Tibial nerve (tissue), 4 donors: ENCODE measurements at places on chromosomes 3 and 15. TPM values are rescaled to one million over a fixed set of nuclear protein-coding genes. Genes with fewer than 3 reads are reported as not detected.

HRG gene
- not detected for total RNA-seq

IL12A gene
- total RNA-seq, result not detected

UROC1 gene
- not detected for total RNA-seq

SNAP23 gene
- 77.9 TPM for total RNA-seq

CFAP161 gene
- total RNA-seq, result not detected

FBXW12 gene
- not detected for total RNA-seq

SV2B gene
- 8.3 TPM for total RNA-seq

FAM107A gene
- total RNA-seq, result 147 TPM

GRCh38 chr3:38001456-38002081, 11.0 kb downstream of the VILL start:
- DNase-seq, result no peak

DNA sequence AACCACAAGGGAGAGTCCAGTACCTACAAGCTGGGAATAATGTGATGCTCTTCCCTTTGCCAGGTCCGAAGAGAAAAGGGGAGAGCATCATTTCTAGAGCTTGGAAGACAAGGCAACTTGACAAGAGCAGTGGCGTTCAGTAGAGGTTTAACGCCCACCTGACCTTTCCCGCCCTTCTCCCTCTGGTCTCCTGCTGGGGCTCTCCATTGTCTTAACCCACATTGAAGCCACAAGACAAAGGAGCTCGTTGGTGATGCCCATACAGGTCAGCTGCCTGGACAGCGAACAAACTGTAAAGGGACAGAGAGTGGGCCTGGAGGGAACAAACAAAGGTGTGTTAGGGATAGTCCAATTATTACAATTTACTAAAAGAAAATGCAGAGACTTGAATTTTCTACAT, 13.1 kb upstream of the DUT start:
- no peak for DNase-seq

- DNase-seq, result no peak
Measured at GRCh38 chr15:70238917-70239316, 141.2 kb upstream of the TLE3 start.

DNA sequence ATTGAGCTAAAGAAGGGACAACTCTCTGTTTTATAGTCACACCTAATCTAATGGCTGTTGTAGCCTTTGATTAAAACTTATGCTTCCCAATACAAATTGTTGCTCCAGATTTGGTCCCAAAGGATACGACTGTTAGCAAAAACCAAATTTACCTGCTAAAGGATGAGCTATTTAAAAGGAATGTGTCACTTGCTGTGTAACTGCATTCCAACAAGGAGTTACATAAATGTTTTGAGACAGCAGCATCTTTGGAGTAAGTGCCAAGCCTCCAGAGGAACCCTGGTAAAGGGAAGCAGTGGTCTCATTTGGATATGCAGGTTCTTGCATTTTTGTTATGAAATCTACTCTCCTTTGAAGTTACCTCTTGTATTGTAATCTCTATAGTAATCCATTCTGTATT, 233.3 kb downstream of the THSD4 start:
- no peak for DNase-seq

DNA sequence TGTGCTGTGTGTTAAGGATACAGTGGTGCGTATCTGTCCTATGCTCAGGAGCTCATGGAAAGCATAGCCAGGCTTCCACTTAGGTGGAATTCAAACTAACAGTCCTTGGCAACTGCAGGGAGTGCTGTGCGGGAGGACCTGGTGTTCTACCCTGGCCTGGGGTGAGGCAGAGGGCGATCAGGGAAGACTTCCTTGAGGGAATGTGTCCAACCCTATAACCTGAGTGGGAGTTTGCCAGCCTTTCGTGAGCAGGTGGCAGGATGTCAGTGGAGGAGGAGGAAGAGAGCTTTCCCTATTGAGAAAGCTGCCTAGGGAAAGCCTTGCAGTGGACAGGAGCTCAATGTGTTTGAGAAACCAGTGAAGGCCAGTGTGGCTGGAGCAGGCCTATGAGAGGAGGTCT, 271.1 kb upstream of the C2CD4B start:
- DNase-seq, result no peak

GRCh38 chr3:152961323-152961722, 126.4 kb downstream of the P2RY1 start:
- no peak for DNase-seq

GRCh38 chr15:83747050-83747717, 93.3 kb downstream of the ADAMTSL3 start:
- DNase-seq, result peak; percentile 61

DNA sequence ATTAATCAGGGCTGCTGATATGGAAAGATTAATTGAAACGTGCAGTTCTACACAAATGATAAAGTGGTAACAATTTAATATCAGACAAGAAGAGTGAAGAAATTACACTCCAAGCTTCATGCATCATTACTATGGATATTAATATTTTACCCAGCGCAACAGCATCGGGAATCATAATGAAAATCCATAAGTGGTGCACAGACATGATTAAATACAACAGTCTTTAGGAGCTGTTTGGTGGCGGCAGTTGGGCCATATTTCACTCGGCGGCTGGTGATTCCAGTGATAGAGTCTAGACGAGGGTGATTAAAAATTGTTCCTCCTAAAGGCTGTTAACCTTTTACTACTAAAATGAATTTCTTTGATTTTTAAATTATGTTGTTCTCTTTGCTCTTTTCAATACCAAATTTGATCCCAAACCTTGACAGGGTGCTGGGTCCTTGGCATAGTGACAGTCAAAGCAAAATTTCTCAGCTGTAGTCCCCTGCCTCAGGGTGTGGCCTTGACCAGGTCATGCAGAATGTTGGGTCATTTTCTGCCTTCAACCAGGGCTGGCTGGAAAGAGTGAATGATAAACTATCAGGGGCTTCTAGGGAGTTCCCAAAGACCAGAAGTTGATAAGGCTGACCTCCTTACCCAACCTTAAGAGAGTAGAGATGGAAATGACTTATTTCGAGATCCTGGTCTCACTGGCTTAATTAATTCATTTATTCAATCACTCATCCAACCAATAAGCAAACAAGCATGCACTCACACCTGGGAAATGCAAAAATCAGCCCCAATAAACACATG, 392.0 kb downstream of the IL20RB start:
- DNase-seq, result no peak

GRCh38 chr15:62584301-62585235, 419.5 kb upstream of the C2CD4B start:
- no peak for DNase-seq

DNA sequence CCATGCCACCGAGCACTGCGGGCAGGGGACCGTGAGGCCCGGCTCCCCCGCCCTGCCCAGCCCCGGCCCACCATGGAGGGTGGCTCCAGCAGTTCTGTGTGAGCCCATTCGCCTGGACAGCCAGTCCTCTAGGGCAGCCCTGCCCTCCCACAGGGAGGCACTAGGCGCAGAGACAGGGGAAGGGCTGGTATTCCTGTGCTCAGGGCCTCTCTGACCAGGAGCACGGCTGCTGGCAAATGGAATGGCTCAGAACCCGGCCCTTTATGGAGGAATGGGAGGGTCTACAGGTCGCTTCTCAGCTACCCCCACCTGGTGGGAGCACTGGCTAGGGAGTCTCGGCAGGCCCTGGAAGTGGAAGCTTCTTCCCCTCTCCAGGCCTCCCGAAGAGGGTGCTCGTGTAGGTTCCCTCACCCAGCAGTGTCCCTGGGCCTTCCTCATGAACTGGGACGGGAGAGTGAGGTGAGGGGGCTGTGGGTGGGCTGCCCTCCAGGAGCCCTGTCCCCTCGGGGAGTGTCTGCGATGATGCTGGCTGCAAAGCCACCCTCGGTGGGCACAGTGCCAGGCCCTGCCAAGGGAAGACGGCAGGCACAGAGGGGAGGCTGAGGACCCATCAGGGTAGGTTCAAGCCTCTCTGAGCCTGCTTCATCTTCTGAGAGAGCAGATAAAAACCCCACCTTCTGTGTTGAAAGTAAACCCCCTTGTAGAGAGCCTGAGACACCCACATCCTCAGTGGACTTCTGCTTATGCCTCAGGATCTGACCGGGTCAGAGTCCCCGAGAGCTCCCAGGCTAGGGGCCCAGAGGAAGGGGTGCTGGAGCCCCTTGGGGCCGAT, 1.5 kb downstream of the MELTF start:
- DNase-seq, result no peak

DNA sequence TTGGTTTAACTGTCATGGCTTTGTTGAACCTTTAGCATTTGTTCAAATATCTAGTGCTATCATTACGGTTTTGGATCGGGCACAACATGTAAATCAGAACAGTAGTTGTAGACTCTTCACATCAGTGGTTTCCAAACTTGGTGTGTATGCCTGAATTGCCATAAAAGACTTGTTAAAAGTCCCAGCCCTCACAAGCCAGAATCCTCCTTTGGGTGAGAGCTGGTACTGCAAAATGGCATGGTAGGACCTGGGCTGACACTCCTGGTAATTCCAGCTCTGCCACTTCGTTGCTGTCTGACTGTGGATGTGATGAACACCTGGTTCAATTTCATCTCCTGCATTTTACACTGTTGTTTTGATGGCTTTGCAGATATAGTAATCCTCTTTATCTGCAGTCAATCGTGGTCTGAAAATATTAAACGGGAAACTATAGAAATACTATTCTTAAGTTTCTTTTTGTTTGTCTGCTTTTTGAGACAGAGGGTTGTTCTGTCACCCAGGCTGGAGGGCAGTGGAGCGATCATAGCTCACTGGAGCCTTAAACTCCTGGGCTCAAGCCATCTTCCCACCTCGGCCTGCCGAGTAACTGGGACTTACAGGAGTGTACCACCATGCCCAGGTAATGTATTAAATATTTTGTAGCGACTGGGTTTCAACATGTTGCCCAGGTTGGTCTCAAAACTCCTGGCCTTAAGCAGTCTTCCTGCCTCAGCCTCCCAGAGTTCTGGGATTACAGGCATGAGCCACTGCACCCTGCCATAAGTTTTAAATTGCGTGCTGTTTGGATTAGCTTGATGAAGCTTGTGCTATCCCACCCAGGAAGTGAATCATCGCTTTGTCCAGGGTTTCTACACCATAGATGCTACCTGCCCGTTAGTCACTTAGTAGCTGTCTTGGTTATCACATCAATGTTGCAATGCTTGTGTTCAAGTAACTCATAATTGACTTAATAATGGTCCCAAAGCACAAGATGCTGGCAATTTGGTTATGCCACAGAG, 61.6 kb downstream of the RAB7A start:
- no peak for DNase-seq

DNA sequence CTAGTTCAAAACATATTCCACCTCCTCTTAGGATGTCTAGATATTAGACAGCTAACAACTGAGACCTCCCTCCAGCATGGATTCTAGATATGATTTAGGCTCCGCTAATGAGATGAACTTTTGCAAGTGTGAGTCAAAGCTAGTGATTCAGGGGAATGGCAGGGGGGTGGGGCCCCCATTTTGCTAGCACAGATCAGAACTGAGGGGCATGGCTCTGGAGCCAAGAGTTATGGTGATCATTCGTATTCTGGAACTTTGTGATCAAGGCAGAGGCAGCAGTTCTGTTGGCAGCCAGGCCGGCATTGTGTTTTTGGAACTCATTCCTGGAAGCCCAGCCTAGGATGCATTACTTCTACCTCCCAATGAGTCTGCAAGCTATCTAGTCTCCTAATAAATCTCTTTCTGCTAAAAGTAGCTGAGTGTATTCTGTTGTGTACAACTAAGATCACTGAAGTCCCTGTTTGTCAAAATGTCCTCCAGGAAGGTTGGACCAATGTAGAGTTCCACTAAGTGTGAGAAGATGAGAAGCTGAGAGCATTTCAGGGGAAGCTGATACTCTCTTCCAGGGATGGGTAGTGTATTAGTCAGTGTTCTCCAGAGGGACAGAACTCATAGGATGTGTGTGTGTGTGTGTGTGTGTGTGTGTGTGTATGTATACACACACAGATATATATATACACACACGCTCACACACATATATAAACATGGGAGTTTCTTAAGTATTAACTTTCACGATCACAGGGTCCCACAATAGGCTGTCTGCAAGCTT, 312.7 kb downstream of the TLE3 start:
- no peak for DNase-seq

GRCh38 chr3:157148196-157148889, 11.6 kb downstream of the CCNL1 start:
- DNase-seq, result no peak

DNA sequence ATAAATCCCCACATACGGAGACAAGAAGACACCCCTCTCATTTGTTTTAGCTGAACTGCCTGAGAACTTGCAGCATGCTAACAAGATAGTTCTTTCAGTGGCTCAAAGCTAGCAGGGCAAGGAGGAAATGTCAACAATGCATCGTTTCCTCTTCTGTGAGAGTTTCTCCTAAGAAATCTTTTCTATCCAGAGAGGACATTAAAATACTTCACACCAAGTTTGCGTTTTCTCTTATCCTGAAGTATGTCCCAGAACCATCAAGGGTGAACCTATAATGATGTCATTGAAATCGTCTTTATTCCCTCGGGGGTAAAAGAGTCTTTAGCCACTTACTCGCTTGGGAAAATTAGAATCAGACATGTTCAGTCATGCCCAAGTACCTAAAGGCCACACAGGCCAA, 541.7 kb upstream of the MDFIC2 start:
- no peak for DNase-seq
